ENCODE measurements at places on chromosomes 4 and X.

DNA sequence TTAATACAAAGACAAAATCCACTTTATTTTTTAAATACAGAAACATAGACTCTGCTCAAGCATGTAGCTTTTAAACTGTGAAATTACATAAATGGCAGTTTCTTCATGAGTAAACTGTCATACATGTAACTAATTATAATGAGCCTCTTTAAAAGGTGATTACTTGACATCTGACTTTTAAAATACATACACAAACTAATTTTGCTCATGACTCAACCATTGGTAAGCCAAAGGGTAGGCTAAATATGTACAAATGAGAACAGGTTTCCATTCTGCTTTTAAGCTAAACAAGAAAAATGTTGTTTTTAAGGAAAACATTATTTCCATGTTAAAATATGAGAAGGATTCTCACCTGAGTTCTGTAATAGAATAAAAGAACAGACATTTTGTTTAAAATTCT is 27.9 kb downstream of the CAMK2D start:
- DNase-seq: no peak

GRCh38 chr4:111031001-111031579 is 408.2 kb upstream of the PITX2 start:
- no peak for DNase-seq

GRCh38 chr4:122700178-122700725 is 32.3 kb upstream of the BBS12 start:
- DNase-seq: no peak

DNA sequence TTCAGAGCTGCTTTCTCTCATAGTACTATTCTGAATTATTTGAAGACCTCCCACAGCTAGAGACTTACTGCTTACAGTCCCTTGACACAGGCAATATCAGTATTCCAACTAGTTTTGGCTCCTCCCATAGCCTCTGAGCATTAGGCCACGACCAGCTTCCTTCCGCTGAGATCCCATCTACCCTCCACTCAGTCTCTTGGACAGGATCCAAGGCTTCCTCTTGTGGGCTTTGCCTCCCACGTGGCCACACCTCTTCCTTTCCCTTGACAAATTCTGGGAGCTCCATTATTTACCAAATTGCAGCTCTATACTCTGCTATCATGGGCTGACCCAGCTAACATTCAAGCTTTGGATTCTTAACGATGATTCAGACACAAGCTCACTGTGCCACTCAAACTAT is 470.4 kb upstream of the GALNT7 start:
- DNase-seq: no peak

GRCh38 chrX:27186671-27187070 is 276.5 kb downstream of the PPP4R3C start:
- peak; percentile 83 for DNase-seq

- DNase-seq: no peak
Observed at GRCh38 chr4:138602664-138603063, 360.5 kb upstream of the SLC7A11 start.

- DNase-seq: no peak
Observed at GRCh38 chrX:3518870-3519269, 172.4 kb upstream of the MXRA5 start.

- DNase-seq: peak; percentile 0
Observed at GRCh38 chrX:39149761-39150160, 348.5 kb downstream of the MID1IP1 start.

GRCh38 chrX:153767674-153768055 is 3.6 kb downstream of the PLXNB3 start:
- DNase-seq: no peak

GRCh38 chrX:120090208-120090607 is 12.7 kb upstream of the RHOXF2B start:
- DNase-seq: no peak

DNA sequence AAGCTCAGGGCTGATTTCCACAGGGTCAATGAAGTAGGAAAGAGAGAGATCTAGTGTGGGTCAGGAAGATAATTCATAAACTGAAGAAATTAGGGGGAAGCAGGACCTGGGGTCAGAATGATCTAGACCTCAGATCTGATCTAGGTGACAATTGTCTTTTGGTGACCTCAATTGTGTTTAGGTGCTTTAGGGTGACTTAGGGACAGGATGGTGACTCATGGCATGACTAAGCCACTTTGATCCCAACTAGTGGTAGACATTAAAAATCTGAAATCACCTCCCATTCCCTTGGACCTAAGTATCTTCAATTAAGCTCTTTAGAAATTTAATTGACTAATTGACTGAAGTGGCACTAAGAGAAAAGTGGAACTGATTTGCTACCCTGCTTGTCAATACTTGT is 36.7 kb upstream of the GRXCR1 start:
- no peak for DNase-seq

GRCh38 chr4:183350317-183351071 is 28.3 kb upstream of the CLDN24 start:
- no peak for DNase-seq

- DNase-seq: peak; percentile 78
Observed at GRCh38 chr4:147590249-147590920, 26.8 kb upstream of the TMEM184C start.

GRCh38 chr4:150126864-150127203 is 48.6 kb downstream of the DCLK2 start:
- no peak for DNase-seq

DNA sequence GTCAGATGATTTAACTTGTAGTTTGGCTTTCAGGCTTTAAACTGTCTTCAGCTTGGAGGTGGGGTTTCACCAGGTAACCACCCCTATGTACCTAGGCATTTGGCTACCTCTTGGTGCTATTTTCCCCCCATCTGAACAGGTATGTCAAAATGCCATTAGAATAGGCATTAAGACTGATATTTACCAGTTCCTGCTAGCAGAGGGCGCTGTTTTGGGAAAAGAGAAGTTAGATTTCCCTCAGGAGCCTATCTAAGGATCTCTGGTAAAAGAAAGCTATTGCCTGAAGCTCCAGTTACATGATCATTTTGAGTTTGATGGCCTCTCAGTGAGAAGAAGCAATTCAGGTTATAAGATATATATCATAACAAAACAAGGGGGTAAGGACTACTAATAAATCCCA is 879.1 kb downstream of the SH3BGRL start:
- peak; percentile 10 for DNase-seq

DNA sequence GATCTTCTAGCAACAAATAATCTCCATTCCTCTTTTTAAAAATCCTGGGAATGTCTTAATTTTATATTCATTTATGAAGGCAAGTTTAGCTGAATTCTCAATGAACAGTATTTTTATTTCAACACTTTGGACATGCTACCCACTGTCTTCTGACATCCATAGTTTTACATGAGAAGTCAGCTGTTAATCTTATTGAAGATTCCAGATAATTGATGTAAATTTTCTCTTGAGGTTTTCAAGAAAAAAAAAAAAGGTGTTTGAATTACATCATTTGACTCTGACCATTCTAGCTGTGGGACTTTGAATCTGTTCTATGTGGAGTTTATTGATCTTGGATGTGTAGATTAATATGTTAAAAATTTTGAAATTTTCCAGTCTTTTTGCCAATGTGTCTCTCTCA is 28.0 kb downstream of the PDHA2 start:
- DNase-seq: no peak

- no peak for DNase-seq
Observed at GRCh38 chr4:76977736-76978350, 28.3 kb downstream of the SEPTIN11 start.

- no peak for DNase-seq
Observed at GRCh38 chr4:10565166-10565780, 108.0 kb upstream of the ZNF518B start.

DNA sequence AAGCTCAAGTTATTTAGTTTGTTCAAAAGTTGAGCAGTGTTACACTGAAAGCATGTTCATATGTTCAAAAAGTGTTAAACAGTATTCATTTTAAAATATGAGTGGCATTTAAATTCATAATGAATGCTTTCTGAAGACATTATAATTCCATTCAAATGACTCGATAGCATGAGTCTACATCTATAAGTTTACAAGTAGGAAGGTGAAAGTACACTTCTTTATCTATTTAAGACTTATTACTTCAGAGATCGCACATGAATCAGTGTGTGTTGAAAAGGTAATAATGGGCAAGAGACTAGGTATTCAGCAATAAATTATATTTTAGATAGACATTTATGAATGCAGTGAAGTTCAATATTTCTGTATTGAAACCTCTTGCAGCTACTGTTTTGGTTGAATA is 456.1 kb downstream of the GRXCR1 start:
- DNase-seq: no peak

- DNase-seq: no peak
Observed at GRCh38 chr4:158203929-158204328, 6.4 kb upstream of the TMEM144 start.

DNA sequence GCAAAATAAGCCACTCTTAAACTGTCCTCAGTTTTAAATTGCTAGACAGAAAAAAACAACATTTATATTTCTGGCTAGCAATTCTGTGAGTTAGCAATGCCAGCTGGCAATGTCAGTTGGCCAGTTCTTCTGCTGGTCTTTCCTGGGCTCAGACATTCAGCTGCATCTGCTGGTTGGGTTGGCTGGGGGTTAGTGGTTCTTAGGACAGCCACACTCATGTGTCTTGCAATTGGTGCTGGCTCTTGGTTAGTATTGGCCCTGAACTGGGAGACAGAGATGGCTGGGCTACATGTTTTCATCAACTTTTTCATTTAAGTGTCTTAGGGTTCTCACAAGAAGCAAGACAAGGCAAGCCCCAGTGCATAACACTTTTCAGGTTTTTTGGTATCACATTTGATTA is 48.0 kb upstream of the PDLIM5 start:
- DNase-seq: no peak

Data from NCI-H1417 (cell line).